ENCODE measurements at places on chromosomes 11 and 22.

DNA sequence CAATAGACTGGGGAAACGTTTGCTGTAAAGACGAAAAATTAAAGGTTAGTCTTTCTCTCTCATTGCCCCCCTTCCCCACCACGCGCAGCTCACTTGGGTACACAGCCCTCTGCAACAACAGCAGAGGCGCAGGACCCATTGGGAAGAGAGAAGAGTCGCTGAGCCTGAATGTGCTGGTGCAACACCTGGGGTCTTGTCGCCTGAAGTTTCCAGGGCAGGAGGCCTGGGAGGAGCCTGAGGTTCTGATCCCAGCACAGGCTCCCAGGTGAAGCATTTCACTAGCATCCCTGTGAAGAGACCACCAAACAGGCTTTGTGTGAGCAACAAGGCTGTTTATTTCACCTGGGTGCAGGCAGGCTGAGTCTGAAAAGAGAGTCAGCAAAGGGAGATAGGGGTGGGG lies 116.2 kb upstream of the NTM start:
- DNase-seq: no peak

DNA sequence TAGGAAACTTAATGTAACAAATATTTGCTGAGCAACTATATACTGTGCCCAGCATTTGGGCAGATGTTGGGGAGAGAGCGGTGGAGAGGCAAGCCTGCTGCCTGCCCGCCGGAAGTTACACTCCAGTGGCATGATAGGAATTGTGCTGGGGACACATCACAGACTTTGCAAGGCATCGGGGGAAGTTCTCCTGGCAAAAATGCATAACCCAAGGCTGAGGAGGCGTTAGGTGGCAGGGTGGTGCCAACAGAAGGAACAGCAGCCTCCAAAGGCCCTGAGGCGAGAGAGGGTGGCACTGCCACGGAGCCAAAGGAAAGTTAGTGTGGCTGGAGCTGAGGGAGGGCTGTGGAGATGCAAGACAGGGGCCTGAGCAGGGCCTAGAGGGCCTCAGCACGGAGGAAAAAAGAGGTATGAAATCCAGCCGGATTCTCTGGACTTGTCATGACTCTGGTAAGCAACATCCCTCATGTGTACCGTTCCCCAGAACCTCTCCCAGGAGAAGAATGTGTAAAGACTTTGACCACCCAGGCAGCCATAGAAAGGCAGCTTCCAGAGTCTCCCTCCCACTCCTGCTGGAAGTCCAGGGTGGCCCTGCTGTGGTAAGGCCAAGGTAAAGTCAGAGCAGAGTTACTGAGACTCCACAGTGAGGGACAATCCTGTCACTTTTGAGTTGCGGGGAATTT lies 76.1 kb upstream of the RAB1B start:
- no peak for DNase-seq

- no peak for DNase-seq
These were observed 19.7 kb downstream of the CLNS1A start for GRCh38 chr11:77617892-77618291.

GRCh38 chr11:72613977-72614376 lies 60.2 kb downstream of the PDE2A start:
- DNase-seq: no peak

DNA sequence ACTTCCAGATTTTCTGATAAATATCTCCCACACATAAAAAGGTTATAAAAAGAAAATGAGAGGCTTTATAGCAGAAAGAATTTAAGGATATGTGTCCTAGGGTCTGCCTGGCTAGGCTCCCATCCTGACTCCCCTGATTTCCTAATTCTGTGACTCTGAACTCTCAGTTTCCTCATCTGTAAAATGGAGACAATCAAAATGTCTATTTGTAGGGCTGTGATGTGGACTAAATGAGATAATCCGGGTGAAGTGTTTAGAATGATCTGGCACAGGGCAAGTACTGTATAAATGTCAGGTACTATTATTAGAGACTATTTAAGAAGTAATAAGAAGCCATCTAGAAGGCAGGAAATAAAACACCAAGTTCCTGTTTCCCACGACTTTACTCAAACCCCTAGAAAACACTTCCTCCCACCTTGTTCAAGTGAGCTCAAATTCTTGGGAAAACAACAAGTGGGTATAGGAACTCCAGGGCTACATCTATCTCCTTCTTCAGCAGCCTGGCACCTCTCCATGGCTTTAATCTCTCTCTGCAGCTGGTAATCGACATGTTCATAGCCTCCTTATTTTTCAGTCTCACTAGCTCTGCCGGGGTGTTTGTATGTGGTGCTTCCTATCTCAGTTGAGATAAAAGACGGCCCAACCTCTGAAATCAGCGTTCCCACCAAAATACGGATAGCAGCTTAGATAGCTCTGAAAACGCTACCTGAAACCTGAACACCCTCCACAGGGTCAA lies 6.7 kb downstream of the ASCC2 start:
- DNase-seq: no peak

DNA sequence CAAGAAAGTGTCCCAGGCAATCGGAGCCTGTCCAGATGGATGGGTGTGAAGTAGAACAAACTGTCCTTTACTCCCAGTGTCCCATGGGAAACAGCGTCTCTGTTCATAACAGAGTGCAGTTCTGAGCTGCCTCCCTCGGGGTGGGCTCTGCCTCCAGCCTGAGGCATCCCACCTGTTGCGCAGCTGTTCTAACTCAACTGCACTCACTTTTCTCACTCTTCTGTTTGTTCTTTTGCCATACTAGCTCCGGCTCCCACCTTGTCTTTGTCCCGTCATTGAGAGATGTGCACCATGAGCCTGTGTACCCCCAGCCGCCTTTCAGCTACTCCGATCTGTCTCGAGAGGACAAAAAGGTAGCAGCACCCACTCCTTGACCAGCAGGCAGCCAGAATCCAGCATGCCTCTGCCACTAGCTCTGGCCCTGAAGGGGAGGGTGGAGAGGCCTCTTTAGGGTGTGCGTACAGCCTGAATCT lies 20.7 kb upstream of the CDC42EP2 start:
- DNase-seq: no peak

DNA sequence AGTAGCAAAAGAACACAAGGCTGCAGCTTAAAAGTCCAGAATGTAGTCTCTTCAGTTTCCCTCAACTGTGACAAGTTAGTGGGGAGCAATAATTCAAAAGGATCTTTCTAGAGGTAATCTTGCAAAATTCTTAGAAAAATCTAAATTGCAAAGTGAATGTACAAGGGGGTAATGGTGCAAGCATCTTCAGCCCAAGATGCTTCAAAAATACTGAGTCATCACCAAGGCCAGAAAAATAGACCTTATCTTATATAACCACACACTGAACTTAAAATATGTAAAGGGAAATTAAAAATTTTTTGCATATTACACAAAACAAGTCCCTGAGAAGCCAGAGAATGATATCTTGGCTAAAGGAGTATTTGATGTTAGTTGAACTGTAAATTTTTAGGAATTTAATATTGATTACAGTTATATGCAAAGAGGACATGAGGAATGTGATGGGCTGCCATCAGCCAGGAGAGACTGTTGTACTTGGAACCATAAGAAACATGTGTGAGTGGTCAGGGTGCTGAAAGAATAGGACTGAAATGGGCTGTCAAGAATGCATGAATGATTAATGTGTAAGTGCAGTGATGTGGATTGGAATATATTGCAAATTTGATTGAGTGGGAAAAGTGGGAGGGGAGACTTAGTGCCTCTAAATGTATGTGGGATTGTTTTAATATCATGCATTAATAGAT lies 85.7 kb upstream of the LIN7C start:
- DNase-seq: no peak

- DNase-seq: no peak
These were observed 88.1 kb downstream of the RRAS2 start for GRCh38 chr11:14270690-14271542.

GRCh38 chr22:29691636-29692326 lies 28.0 kb upstream of the CABP7 start:
- no peak for DNase-seq

DNA sequence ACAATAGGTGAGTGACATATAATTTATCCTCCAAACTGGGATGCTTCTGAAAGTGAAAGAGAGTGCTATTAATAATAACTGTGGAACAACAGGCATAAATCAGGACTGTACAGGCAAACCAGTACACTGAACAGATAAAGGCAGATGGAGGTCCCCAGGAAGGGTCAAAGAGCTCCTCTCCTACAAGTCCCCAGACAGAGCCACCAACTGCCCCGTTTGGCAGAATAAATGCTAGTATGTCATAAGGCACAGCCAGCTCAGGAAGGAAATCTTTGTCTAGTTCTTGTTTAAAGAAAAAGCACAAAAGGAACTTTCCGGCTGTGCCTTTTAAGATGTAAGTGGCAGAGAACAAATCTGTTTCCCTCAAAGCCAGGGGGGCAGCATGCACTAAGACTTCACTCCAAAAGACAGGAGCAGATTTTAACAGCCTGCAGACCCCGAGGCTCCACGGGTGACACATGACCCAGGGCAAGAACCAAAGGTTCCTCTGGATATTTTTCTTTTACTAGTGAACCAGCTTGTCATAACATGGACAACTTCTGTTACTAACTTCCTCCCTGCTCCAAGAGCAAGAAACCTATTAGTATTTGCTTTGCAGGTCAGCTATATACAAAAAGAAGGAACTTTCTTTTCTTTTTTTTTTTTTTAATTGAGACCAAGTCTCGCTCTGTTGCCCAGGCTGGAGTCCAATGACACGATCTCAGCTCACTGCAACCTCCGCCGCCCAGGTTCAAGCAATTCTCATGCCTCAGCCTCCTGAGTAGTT lies 50.2 kb downstream of the MYH9 start:
- DNase-seq: no peak

- DNase-seq: peak; percentile 72
These were observed 18.7 kb upstream of the SCGB1D1 start for GRCh38 chr11:62171261-62171723.

- DNase-seq: peak; percentile 53
These were observed 20.8 kb upstream of the IL18BP start for GRCh38 chr11:71977743-71978418.

DNA sequence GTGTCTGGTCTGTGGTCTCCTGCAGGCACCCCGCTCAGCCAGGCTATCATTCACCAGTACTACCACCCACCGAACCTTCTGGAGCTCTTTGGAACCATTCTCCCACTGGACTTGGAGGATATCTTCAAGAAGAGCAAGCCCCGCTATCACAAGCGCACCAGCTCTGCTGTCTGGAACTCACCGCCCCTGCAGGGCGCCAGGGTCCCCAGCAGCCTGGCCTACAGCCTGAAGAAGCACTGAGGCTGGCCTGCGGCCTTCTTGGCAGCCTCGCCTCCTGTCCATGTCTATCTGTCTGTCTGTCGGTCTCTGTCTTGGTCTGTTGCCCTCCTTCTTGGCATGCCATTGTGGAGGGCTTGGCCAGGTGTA lies 27.9 kb downstream of the INCENP start:
- no peak for DNase-seq

DNA sequence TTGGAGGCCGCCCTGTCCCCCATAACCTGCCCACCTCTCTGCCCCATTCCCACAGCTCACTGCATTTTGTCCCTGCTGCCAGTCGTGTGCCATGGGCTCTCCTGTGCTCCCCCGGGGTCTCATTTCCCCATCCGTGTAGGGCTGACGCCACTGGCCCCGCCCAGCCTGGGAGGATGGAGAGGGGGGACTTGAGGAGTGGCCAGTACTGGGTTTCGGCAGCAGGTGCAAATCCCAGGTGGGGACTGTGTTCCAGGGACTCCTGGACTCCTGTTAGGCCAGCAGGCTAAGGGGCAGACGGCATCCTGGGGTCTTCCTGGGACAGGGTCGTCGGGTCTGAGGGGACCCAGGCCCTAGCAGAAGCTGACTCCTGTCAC lies 1.2 kb upstream of the MYO7A start:
- DNase-seq: no peak

GRCh38 chr11:117834838-117835443 lies 10.4 kb upstream of the FXYD2 start:
- DNase-seq: no peak

- no peak for DNase-seq
These were observed 4.3 kb upstream of the MB start for GRCh38 chr22:35621451-35621850.

GRCh38 chr11:86218125-86219084 lies 26.1 kb upstream of the EED start:
- peak; percentile 48 for DNase-seq

DNA sequence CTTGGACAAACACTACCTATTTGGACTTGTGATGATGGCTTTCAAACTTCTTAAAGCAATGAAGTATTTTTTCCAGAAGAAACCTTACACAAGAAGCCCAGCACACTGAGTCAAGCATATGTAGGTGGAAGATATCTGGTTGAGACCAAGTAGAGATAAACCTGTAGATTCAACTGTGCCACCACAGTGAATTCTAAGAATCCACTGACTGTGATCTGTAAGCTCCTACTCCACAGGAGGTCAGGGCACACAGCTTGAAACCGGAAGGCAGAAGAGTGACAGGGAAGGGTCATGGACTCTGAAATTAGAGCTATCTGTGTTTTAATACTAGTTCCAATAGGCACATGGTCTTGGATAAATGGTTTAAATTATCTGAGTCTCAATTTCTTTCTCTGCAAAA lies 404.5 kb downstream of the ETS1 start:
- DNase-seq: no peak

- no peak for DNase-seq
These were observed 569.3 kb downstream of the MIAT start for GRCh38 chr22:27226666-27227065.

DNA sequence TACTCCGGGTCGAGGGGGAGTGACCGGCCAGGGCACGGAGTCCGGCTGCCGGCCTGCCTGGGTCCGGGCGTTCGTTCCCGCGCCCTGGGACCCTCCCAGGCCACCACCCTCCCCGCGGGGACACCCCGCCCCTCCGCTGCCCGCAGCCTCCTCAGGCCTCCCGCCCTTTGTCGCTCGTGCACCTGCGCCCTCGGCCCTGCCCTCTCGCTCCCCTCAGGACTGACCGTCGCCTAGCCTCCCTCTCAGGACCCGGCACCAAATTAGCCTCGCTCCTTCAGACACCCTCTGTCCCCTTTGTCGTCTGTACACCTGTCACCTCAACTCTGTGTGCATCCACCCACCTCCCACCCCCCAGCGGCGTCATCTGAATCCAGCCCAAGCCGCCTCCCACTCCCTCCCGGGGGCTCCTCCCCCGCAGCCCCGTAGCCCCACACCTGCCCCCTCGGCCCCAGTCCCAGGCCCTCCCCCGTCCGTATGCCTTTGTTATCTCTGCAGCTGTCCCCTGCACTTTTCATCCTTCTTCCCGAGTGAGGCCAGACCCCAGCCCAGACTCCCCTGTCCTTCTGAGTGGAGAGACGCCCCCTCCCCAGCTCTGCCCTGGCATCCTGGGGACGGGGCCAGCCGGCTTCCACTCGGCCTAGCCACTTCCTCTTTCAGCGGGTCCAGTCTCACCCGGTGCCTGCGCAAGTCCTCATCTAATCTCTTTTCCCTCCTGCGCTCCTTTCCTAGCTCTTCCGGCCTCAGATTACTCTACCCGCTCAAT lies 643 bp downstream of the TIGD3 start:
- DNase-seq: peak; percentile 66

DNA sequence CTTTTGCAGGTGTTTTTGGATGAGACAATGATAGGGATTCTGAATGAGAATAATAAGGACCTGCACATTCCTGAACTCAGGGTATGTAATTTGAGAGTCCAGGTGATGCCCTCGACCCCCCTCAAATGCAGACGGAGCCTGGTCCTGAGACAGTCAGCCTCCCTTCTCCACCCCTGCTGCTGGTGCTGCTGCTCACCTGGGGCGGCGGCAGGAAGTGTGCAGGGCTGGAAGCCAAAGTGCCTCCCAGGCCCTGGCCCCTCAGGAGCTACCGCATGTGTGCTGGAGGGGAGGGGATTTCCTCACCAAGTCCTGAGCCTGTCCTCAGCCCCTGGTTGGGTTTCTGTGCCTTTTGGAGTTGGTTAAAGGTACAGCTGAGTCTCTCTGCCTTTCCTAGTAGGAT lies 19.0 kb upstream of the GLB1L2 start:
- no peak for DNase-seq

- no peak for DNase-seq
These were observed 11.1 kb downstream of the FAM168A start for GRCh38 chr11:73586791-73587190.
